KG1 (cell line): ENCODE measurements at places on chromosomes 2 and 18.

DNA sequence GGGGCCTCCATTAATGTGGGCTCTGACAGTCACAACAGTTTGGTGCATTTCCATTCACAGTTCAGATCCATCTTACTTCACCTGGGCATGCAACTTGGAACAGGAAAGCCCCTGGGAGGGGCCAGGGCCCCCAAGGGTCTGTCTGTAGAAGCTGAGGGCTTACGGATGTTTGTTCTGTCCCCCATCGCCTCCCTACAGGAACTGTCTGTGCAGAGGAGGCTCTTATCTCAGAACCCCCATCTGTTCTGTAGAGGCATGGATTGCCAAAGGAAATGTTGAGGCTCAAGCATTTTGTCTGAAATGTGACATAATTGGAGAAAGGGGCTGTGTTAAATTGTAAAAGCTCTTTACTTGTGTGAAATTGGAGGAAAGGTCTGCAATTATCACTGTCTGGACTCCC lies 334.3 kb downstream of the CLIP4 start:
- no peak for DNase-seq

DNA sequence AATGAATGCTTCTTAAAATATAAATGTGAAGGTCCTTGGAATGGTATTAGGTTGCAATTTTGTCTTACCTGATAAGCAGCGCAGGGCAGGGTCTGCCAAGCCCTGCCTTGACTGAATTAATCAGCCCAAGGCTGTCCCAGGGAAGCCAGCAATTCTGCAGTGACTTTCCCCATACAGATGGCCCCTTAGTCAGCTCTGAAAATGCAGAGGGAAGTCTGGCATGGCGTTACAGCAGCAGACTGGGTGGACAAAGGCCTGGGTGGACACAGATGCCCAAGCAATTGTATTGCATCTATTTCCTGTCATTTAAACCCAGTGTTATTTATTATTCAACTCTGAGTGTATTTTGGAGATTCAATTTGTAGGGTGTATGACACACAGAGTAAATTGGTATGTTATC lies 56.6 kb upstream of the NOL4 start:
- DNase-seq, result no peak

- DNase-seq, result no peak
Measured at GRCh38 chr2:95354469-95354901, 48.0 kb upstream of the FAHD2A start.

DNA sequence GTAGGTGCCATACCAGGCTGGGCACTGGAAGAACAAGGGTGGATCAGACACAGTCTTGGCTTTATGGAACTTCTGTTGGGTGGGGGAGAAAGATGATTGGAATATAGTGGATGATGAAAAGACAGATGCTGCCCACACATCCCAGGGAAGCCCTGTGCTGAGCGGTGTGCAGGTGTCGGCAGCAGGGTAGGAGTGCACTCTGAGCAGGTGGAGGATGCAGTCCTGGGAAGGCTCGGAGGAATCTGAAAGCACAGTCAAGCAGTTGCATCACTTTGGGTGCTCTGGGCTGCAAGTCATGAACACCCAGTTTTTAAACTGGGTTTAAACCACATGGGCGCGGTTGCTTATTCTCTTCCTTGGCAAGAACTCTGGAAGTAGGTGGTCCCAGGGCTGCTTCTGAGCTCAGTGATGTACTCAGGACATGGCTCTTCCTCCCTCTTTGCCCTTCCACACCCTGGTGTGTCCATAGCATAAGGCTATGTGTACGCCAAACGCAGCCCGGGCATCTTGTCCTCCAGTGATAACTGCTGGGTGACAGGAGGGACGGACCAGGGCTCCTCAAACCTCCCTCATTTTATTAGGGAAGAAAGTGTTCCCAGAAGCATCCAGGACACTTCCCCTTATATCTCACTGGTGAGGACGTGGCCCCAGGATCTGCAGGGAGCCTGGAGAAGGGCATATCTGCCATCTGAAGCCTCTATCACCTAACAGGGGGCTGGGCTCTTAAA lies 84.0 kb downstream of the SH3RF3 start:
- DNase-seq, result no peak

DNA sequence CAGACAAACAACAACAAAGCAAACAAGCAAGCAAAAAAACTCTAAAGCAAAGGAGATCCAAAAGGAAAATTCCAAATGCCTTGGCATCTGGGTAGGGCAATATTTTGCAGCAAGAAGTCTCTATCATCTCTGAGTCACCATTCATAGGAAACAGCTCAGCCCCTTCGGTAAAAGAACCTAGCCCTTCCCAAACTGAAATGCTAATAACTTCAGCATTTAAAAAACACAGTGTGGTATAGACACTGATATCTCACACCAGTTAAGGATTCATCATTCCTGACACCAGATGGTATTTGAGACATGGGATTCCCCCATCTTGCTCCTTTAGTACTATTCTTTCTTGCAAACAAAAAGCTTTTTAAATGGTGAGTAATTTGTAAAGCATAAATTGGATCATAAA lies 491.8 kb downstream of the TXNL1 start:
- DNase-seq, result no peak

DNA sequence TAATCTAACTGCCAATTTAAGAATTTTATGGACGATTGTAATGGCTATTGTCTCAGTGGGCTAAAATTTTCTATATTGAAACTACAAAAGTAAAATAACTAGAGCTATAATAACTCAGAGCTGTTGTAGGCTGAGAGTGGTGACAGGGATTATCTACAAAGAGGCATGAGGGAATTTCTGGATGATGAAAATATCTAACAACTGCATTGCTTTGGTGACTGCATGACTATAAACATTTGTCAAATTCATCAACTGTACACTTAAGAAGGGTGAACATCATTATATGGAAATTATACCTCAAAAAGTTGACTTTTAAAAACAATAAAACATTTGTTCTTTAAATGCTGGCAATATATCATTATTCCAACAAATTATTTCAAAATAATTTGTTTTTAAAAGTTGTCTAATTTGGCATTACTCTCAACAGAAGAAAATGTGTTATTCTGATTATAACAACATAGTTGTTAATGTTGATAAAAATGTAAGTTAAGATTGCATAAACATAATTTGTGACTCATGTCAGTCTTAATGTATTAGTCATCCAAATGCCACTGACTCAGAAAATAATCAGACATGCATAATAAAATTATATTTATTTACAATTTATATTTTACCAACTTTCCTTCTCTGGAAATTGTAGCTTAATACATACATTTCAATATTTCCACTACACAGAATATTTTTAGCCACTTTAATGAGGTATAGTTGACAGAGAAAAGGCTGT lies 865.1 kb upstream of the VRK2 start:
- no peak for DNase-seq

DNA sequence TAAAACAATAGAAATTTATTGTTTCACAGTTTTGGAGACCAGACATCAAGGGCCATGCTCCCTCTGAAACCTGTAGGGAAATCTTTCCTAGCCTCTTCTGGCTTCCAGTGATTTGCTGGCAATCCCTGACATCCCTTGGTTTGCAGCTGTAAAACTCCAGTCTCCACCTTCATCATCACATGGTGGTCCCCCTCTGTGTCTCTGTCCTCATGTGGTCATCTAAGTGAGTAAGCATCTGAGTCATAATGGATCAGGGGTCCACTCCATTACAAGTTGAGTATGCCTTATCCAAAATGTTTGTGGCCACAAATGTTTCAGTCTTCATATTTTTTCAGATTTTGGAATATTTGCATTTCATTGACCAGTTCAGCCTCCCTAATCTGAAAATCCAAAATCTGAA lies 5.6 kb upstream of the SGPP2 start:
- DNase-seq, result no peak

DNA sequence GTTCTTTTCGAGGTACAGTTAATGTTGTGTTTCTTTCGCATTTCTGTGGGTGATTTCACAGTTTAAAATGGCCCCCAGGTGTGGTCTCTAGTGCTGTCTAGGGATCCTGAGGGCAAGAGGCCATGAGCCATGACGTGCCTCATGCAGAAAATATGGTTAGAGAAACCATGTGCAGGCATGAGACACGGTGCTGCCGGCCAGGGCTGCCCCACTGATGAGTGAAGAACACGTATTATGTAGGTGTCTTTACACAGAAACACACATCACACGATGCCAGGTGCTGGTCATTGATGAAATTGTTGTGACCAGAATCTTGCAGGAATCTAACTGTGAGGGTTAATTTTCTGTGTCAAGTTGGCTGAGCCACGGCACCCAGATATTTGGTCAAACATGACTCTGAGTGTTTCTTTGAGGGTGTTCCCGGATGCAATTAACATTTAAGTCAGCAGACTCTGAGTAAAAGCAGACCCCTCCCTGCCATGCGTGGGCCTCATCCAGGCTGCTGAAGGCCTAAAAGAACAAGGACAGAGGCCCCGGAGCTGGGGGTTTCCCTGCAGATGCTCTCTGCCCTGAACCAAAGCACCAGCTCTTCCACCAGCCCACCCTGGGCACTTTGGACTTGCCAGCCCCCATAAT lies 463.0 kb upstream of the MYT1L start:
- DNase-seq, result no peak

DNA sequence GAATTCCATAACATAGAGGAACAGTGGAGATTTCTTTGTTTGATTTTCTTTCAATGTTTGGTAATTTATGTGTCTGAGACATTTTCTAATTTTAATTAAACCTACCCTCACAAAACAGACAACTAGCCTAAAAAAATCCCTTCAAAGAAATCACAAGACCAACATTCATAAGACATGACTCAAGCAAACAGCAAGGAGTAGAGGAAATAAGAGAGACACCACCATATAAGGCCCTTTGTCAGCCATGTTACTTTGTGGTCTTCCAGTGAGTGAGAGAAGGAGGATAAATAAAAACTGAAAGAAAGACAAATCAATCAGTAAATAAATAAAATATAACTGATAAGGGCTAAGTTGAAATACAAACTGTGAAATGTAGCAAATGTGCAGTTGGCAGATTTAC lies 830.8 kb upstream of the SLC39A10 start:
- no peak for DNase-seq

GRCh38 chr18:6948281-6949055 lies 169.1 kb downstream of the LAMA1 start:
- DNase-seq, result no peak

- DNase-seq, result no peak
Measured at GRCh38 chr2:134460583-134460998, 206.7 kb downstream of the MGAT5 start.

DNA sequence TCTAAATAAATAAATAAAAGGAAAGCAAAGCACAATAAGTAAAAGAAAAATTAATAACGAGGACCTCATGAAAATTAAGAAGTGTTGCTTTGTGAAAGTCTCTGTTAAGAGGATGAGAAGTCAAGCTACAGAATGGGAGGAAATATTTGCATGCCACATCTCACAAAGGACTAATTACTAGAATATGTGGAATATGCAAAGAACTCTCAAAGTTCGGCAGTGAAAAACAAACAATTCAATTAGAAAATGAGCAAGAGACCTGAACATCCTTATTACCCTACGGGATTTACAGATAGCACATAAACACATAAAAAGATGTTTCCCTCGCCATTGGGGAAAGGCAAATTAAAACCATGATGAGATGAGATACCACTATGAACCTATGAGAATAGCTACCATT lies 23.3 kb downstream of the CYP26B1 start:
- DNase-seq, result no peak

DNA sequence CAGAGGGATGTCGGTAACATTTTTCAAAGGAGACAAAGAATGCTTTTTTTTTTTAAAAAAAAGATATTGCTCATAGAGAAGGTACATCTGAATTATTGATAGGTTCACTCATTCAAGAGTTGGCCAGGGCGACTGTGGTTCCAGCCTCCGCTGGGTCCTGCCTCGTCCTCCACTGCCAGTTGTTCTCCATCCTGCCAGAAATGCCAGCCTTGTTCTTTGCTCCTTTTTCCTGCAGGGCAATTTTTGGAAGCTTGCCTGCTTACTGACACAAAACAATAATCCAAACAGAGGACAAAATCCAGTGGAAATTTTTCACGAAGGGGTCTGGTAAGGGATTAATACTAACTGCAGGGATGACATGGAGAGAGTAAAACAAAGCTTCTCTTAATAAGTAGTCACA lies 1113.0 kb downstream of the CBLN2 start:
- no peak for DNase-seq

GRCh38 chr18:35933982-35934381 lies 38.5 kb upstream of the RMP24 start:
- no peak for DNase-seq

- no peak for DNase-seq
Measured at GRCh38 chr2:55875434-55876135, 48.0 kb downstream of the EFEMP1 start.

DNA sequence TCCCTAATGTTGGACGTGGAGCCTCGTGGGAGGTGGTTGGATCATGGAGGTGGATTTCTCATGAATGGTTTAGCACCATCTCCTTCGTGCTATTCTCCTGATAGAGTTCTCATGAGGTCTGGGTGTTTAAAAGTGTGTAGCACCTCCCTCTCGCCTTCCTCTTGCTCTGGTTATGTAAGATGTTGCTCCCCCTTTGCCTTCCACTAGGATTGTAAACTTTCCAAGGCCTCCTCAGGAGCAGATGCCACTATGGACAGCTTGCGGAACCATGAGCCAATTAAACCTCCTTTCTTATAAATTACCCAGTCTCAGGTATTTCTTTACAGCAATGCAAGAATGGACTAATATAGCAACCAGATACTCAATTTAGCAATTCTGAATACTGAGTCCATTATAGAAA lies 82.4 kb upstream of the PELI1 start:
- DNase-seq, result no peak

- DNase-seq, result no peak
Measured at GRCh38 chr2:102337481-102338386, 17.9 kb upstream of the IL18R1 start.

DNA sequence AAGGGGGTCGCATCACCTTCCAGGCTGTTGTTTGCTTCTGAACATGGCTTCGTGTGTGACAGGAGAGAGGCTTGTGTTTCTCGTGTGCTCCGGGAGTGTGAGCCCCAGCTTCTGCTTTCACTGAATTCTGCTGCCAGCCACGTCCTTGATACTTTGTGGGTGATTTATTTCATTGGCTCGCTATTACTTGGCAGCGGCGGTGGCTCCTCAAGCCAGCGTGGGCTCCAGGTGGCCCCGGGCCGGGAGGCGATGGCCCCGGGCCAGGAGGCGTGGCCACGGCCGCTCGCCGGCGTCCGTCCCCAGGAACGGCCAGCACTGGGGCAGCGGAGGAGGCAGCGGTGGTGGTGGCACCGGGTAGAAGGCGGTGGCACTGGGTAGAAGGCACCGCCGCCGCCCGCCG lies 63.1 kb downstream of the NAPG start:
- DNase-seq, result no peak

- DNase-seq, result no peak
Measured at GRCh38 chr18:8045884-8046281, 478.8 kb downstream of the PTPRM start.

GRCh38 chr2:165633431-165633830 lies 160.6 kb downstream of the GALNT3 start:
- DNase-seq, result no peak
